AG09309 (cell line): ENCODE measurements at places on chromosomes 11 and 22.

DNA sequence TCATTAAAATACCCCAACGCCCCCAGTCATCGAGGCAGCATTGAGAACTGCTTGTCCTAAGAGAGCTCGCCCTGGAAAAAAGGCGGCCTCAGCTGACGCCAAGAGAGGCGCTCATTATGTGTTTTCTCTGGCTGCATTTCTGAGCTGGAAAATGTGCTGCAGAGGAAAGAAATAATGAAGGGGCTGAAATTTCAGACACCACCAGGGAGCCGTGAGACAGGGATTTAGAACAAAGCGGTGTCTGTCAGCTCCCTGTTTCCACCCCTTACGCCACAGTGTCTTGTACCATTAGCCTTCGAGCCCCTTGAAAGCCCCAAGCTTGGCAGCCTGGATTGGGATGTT, 14.4 kb downstream of the USH1C start:
- DNase-seq, result no peak

- DNase-seq, result no peak
Observed at GRCh38 chr11:111604392-111605009, 2.3 kb downstream of the SIK2 start.

DNA sequence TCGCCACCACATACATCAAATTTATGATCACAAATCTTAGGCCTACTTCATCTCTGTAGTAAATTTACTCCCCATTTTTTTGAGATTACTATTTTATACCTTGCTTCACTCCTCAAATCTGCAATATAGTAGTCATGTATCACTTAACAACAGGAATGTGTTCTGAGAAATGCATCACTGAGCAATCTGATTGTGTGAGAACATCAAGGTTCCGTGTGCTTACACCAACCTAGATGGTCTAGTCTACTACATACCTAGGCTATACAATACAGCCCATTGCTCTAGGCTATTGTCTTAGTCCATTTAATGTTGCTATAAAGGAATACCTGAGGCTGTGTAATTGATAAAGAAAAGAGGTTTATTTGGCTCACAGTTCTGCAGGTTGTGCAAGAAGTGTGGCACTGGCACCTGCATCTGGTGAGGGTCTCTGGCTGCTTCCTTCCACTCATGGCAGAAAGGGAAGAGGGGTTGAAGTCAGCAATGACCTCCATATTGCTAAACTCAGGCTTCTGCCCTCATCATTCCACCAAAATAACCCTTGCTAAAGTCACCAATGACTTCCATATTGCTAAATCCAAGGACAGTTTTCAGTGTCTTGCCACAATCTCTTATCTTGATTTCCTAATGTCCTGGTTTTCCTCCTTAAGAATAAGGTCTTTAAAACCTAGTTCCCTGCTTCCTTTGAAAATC, 140.3 kb downstream of the RBFOX2 start:
- DNase-seq, result no peak

GRCh38 chr11:1569251-1569780, 2.8 kb downstream of the DUSP8 start:
- no peak for DNase-seq

GRCh38 chr11:39641751-39642150, 1817.7 kb downstream of the LRRC4C start:
- DNase-seq, result no peak

DNA sequence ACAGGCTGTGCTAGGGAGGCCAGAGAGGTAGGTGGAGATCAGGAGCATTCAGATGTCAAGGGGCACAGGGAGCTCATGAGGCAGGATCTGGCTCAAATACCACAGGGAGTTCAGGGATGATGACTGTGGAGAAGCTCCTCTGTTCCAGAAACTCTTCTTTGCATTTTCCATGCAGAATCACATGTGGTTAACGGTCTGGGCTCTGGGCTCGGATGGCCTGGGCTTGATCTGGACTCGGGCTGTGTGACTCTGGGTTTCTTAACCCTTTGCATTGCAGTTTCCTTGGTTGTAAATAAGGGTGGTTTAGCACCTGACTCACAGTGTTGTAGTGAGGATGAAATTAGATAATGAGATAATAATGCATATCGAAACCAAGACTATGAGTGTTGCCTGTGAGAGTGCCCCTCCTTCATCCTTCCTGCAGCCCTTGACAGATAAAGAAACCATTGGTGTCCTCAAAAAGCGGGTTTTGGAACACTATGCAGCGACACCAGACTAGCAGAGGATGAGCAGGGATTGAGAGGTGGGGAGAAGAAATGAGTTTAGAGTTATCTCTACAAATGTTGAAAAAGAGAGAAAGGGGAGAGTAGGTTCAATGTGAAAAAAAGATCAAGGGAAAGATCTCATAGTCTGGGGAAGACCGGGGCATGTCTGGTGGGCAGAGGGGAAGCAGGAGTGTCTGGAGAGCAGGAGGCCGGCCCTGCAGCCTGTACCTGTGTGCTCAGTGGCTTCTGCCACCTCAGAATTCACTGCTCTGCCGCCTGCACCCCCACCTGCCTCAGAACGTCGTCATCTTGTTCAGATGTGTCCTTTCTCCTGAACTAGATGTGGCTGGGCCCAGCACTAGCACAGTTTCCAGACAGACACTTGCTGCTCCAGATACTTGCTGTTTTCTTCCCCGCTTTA, 197.8 kb upstream of the SORL1-AS1 start:
- no peak for DNase-seq

- DNase-seq, result no peak
Observed at GRCh38 chr11:3165152-3165705, at the start of gene OSBPL5. Gene OSBPL5 (minus strand): TSS chr11:3165310. CDS start chr11:3129148, 36,162 bp downstream.

GRCh38 chr22:24181996-24182899, 961 bp downstream of the SUSD2 start:
- DNase-seq, result no peak

- no peak for DNase-seq
Observed at GRCh38 chr22:28914201-28914600, 30.8 kb downstream of the ZNRF3 start.

GRCh38 chr11:72815110-72815618, 953 bp downstream of the ATG16L2 start:
- no peak for DNase-seq

- DNase-seq, result no peak
Observed at GRCh38 chr11:121589946-121590537, 137.3 kb upstream of the SORL1-AS1 start.

- peak; percentile 78 for DNase-seq
Observed at GRCh38 chr11:117199053-117199915, at the start of gene TAGLN. Gene TAGLN (plus strand): TSS chr11:117199370. CDS start chr11:117203014, 3,644 bp downstream.

- DNase-seq, result no peak
Observed at GRCh38 chr22:46287873-46288751, 8.6 kb upstream of the GTSE1 start.

- no peak for DNase-seq
Observed at GRCh38 chr22:17120281-17120680, 879 bp downstream of the TMEM121B start.

DNA sequence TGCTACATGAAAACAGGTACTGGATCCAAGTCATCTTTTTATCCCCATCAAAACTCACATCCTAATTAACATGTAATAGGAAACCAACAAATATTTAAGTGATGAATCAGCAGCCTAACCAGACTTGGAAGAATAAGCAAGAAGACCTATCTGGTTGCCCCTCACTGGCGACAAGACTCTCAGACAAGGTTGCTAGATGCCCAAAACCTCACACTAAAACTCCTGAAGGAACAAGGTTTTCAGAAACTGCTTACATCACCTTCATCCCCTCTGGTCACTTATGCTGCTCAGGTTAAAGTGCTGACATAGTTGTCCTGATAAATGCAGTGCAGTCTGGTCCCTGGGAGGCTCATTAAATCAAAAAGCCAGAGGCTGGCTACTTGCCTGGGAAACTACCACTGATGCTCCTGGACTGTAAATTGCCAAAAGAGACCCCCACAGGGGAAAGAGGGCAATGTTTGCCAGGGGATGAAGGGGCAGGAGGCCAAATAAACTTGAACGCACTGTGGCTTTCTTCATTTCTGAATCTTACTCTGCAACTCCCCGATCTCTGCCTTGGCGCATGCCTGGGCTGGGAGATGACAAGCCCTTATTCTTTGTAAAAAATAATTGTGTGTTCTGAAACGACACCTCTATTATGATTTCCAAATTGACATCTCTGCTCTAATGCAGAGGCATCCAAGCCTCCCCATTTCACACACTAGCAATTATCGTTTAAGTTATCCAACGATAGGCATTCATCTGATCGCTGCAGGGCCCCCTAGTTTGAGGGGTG, 72.7 kb downstream of the AMBRA1 start:
- no peak for DNase-seq

- no peak for DNase-seq
Observed at GRCh38 chr22:24905909-24906308, 40.6 kb downstream of the LHFPL7 start.

DNA sequence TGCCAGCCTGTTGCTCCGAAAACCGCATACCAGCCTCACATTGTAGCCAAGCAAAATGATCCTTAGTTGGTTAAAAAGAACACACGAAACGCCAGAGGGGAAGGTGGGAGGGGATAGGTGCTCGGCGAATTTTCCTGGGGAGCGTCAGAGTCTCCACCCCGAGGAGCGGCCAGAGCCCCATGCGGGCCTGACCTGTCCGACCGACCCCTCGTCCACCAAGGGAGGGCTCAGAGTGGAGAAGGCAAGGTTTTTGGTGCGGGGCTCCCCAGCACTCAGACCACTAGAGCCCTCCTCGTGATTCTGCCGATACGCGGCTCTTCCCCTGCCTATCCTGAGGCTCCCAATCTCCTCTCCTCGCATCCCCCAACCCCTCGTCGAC, 39.6 kb downstream of the DIXDC1 start:
- no peak for DNase-seq

- DNase-seq, result no peak
Observed at GRCh38 chr22:30296833-30297232, 7.5 kb upstream of the CASTOR1 start.

- DNase-seq, result no peak
Observed at GRCh38 chr22:46697811-46698515, 40.1 kb downstream of the CERK start.

- no peak for DNase-seq
Observed at GRCh38 chr22:49946612-49947295, 13.8 kb upstream of the PIM3 start.

- DNase-seq, result no peak
Observed at GRCh38 chr11:9817191-9817590, 153.3 kb downstream of the SWAP70 start.

DNA sequence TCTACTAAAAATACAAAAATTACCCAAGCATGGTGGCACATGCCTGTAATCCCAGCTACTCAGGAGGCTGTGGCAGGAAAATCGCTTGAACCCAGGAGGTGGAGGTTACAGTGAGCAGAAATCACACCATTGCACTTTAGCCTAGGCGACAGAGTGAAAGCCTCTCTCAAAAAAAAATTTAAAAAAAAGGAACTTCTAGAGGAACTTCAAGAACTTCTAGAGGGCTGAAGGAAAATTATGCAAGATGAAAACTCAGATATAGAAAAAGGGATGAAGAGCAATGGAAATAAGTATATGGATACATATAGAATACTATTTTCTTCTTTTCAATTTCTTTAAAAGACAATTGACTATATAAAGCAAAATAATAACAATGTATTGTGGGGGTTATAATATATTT, 51.2 kb upstream of the PRR5 start:
- DNase-seq, result no peak

DNA sequence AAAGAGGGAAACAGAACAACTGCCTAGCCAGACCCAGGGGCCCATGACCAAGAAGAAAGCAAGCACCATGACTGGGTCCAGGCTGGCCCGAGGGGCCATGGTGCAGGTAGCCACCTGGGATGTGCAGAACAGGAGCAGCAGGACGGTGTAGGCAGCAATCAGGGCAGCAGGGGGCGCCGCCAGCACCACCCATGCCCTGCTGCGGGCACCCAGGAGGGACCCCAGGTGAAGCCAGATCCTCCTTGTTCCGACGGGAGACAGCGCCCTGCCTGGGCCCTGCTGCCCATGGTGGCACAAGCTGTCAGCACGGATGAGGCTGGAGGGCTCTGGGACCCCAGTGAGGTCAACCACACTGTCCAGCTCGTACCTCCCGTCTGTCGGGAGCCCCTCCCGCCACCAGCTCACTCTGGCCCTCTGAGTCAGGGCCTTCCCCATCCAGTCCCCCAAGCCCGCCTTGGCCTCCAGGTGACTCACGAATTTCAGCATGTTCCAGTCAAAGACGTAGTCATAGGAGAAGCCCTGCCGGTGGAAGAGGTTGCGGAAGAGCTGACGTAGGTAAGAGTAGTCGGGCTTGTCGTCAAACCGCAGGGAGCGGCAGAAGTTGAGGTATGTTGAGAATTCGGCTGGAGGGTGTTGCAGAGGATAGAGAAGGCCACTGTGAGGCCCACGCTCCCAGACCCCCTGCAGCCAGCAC, 18.8 kb downstream of the CSNK1E start:
- peak; percentile 82 for DNase-seq

DNA sequence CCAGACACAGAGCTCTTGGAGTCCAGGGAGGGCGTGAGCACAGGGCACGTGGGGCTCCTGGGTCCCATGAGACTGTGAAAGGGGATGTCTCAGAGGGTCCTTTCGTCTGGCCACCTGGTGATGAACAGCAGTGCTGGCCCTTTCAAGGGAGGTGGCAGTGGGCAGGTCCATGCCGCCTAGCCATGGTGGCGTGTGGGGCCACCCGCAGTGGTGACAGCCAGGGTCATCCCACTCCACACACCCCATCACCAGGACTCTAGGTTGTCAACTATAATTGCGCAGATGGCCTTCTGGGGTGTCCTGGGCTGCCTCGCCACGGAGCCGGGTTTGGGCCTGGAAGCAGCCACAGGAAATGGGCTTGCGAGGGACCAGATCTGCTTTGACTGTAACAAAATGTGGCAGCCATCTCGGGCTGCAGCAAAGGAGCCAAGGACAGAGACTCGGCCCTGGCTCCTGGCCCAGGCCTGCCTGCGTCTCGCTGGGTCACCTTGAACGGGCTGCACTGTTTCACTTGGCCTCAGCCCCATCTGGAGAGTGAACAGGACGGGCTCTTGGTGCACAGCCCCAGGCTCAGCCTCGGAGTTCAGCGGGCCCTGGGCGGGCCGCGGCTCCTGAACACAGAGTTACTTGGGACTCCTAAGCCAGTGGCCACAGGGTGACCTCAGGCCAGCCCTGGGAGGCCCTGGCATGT, 1350.5 kb downstream of the BRD1 start:
- no peak for DNase-seq

GRCh38 chr22:23404689-23405365, 175.3 kb downstream of the IGLL1 start:
- DNase-seq, result no peak

GRCh38 chr11:91926965-91927364, 297.7 kb upstream of the FAT3 start:
- DNase-seq, result no peak

GRCh38 chr11:96523656-96524055, 133.8 kb downstream of the JRKL start:
- no peak for DNase-seq

GRCh38 chr11:76292583-76293188, 86.4 kb upstream of the WNT11 start:
- DNase-seq, result no peak
